ENCODE measurements at places on chromosomes 4 and X. TPM values are rescaled to one million over a fixed set of nuclear protein-coding genes. Genes with fewer than 3 reads are reported as not detected.
A peak's percentile ranks its signal among the peaks of the same experiment; 100 is the strongest.

Gene MAGEA12
- total RNA-seq, result not detected

Gene DDX53
- not detected for total RNA-seq

GRCh38 chr4:176927664-176928063 lies 134.9 kb upstream of the VEGFC start:
- no peak for DNase-seq

DNA sequence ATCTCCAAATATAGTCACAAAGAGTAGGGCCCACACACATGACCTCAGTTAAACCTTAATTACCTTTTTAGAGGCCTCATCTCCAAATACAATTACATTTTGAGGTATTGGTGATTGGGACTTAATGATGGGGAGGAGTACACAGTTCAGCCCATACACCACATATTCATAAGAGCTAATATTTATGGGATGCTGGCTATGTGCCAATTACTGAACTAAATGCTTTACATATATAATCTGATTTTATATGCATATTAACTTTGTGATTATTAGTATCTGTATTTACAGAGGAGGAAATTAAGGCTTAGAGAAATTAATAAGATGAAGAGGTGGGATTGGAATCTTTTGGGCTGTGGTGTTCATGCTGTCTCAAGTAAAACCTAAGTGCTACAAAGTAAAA lies 17.8 kb downstream of the SMARCAD1 start:
- DNase-seq, result no peak

DNA sequence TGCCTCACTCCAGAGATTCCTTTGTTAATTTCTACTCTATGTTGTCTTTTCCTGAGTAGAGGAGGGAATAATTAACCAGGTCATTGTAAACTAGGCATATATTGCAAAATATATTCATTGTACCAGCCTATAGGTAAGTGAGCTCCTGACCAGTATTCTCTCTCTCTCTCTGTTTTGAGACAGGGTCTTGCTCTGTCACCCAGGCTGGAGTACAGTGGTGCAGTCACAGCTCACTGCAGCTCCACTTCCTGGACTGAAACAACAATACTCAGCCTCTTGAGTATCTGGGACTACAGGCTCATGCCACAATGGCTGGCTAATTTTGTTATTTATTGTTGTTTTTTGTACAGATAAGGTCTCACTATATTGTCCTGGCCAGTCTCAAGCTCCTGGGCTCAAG lies 198.3 kb downstream of the ARAP2 start:
- no peak for DNase-seq

DNA sequence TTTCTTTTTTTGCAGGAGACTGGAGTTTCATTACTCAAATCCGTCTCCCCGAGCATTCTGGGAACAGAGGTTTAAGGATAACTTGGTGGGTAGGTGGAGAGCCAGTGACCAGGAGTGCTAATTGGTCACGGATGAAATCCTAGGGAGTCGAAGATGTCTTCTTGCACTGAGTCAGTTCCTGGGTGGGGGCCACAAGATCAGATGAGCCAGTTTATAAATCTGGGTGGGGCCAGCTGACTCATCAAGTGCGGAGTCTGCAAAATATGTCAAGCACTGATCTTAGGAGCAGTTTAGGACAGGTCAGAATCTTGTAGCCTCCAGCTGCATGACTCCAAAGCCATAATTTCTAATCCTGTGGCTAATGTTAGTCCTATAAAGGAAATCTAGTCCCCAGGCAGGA lies 741.3 kb downstream of the PCDH7 start:
- DNase-seq, result no peak

DNA sequence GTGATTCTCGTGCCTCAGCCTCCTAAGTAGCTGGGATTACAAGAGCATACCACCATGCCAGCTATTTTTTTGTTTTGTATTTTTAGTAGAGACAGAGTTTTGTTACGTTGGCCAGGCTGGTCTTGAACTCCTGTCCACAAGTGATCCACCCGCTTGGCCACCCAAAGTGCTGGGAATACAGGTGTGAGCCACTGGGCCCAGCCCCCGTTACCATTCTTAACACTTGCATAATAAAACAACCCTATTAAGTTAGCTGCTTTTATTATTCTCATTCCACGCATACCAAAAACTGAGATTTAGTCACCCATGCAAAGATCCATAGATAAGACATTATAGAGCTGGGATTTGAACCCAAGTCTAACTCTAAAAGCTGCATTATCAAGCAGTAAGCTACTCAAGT lies 6.0 kb upstream of the TEX13A start:
- DNase-seq, result no peak

Gene DACH2
- total RNA-seq, result 6.4 TPM

DNA sequence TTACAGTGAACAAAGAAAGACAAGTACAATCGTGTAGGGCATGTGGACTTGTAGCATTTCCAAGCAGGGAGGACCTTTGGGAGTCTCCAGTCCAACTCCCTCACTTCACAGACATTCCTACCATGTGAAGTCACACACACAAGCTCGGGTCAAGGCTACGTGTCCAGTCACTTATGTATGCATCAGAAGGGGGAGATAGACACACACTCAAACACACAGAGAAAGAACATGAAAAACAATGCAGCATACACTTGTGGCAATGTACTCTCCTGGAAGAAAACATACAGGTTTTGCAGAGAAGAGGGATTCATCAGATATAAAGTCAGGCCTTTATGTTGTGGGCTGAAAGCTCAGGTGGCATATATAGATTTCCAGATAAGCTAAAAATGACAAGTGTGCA lies 136.1 kb upstream of the MID1 start:
- DNase-seq, result no peak

Gene NEXMIF
- total RNA-seq, result 57.1 TPM

- no peak for DNase-seq
Measured at GRCh38 chr4:71545168-71545567, 206.3 kb downstream of the SLC4A4 start.

Gene AKAP17A
- 11.5 TPM for total RNA-seq

Gene RTL9
- 0.16 TPM for total RNA-seq

Gene USP11
- total RNA-seq, result 131 TPM

DNA sequence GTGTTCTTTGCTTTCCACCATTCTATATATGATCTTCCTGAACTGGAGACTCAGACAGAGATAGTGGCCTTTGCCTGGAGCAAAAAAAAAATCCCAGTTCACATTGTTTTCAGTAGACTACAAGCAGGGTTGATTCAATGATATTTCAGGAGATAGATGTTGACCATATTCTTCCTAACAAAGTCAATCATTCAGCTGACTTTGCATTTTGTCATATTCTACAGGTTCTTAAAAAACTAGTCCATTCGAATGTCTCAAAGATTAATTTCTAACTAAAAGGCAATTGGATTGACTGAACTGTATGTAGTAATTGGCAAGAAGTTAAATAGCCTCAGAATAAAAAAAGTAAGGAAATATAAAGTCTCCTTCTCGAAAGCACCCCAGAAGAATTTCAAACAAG lies 479.5 kb downstream of the NKX6-1 start:
- DNase-seq, result no peak

Gene TMPRSS11F
- total RNA-seq, result not detected

Gene KLB
- total RNA-seq, result not detected

DNA sequence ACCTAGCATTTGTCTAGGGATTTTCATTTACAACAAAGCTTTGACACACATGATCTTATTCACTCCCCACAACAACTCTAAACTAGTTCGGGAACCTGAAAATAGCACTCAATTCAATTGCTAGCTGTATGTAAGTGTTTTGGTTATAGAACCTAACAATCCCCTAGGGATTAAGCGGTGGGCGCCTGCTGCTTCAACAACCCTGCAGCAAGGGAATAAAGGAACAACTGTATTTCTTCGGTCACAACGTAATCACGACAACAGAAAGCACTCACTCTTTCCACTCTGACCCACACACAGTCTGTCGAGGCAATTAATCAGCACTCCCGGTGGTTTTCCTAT lies 674 bp upstream of the DIAPH2 start:
- DNase-seq, result no peak

Gene SOX3
- total RNA-seq, result 5.6 TPM

Gene LPAR4
- total RNA-seq, result 5.5 TPM

Gene CC2D2A
- total RNA-seq, result 19.8 TPM

Gene HMX1
- 0.16 TPM for total RNA-seq

- peak; percentile 32 for DNase-seq
Measured at GRCh38 chr4:109559983-109560686, at the start of gene MCUB. Gene MCUB, plus strand, starts transcription at chr4:109560246. Its CDS starts 92 bp downstream, at chr4:109560338.

- peak; percentile 78 for DNase-seq
Measured at GRCh38 chrX:15493118-15493962, at the start of gene PIR. Gene PIR, minus strand, starts transcription at chrX:15493333. Its CDS starts 2,076 bp downstream, at chrX:15491257.

- peak; percentile 24 for DNase-seq
Measured at GRCh38 chr4:175833574-175834311, 21.7 kb upstream of the GPM6A start.

DNA sequence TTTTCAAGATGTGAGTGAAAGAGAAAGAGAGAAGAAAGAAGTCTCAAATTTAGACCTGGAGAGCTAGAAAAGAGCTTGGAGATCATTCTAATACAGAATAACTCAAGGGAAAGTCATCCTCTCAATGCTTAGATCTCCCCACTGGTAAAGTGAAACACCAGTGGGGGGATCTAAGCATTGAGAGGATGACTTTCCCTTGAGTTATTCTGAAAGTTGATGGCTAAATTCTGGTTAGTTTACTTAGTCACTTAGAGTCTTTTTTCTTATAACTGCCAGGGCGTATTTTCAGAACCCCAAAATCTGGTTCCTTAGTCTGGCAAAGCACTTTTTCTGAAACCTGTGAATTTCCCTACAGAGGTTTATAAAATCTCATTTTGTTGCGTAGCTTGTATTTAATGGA lies 198.6 kb downstream of the ARHGAP24 start:
- DNase-seq, result no peak

Gene HERC5
- total RNA-seq, result 2.5 TPM

GRCh38 chr4:3416821-3417221 lies 24.9 kb upstream of the HGFAC start:
- no peak for DNase-seq

GRCh38 chr4:117874216-117874615 lies 160.1 kb upstream of the NDST3 start:
- no peak for DNase-seq

Gene NSG1
- total RNA-seq, result 218 TPM

GRCh38 chrX:136794080-136794479 lies 13.3 kb upstream of the ARHGEF6 start:
- no peak for DNase-seq

Gene SHISA3
- total RNA-seq, result 0.16 TPM

GRCh38 chrX:47523297-47523696 lies 37.7 kb upstream of the ARAF start:
- peak; percentile 65 for DNase-seq

DNA sequence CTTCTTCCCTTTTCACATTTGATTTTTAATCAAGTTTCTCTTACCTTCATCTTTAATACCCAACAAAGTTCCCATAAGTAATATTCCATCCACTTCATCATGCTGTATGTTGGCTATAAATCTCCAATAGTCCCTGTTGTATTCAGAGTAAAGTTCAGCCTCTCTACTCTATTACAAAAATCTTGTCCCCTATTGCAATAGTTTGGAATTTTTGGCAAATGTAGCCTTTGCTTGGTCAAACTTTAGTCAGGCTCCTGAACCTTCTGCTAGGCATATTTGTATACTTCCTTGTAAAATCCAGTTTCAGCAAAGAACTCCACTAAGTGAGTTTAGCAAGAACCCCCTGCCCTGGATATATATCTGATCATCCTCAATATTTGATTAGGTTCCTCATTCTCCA lies 54.0 kb upstream of the PACRGL start:
- DNase-seq, result no peak

GRCh38 chrX:47481160-47481559 lies 1.9 kb downstream of the ZNF41 start:
- no peak for DNase-seq

Gene CTAG1B
- not detected for total RNA-seq

Gene MAGEE2
- total RNA-seq, result 4.4 TPM

DNA sequence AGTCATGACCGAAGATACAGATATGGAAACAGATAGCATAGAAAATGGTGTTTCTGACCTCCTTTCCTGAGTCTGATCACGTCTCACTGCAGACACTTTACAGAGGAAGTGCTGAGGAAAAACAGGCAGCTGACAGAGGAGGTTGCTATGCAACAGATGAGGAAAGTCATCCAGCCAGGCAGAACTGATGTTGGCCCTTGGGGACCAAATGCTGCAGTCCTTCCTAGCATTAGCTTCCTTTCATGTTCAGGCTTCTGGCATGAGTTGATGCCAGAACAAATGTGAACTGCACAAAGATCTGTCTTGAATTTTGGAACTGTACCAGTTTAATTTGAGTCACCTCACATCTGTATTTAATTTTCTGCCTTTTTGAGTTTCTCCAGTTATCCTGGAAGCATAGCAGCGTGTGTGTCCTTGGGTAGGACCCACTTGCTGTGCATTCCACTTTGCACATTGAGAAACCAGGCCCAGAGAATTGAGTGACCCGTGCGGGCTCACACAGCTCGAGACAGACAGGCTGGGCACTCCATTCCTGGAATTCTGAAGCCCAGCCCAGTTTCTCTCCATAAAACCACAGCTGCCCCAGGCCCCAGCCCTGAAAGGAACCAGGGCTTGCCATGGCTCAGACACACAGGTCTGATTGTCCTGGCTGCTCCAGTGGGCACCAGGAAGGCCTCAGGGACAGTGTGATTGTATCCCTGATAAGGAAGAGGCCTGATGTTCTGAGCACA lies 1.4 kb upstream of the MAGED1 start:
- peak; percentile 9 for DNase-seq

DNA sequence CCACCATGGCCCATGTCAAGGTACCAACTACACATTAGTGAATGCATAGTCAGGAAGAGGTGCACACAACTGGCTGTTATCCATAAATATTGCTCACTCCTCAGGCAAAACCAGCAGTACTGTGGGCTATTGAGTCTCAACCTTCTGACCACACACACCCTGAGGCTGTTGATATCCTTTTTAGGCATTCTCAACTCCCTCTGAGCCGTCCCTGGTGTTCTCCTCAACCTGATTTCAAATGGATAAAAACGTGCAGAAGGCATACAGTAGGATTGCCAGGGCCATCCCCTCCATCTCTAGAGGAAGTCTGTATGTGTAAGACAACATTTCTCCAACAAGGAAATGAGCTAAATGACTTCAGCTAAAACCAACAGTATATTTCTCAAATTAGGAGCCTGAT lies 98.7 kb upstream of the KLHL13 start:
- DNase-seq, result no peak

GRCh38 chr4:42654631-42655268 lies 2.2 kb downstream of the ATP8A1 start:
- no peak for DNase-seq

- no peak for DNase-seq
Measured at GRCh38 chr4:161350946-161351345, 812.9 kb downstream of the FSTL5 start.

GRCh38 chrX:1813809-1814208 lies 198.9 kb downstream of the ASMT start:
- no peak for DNase-seq

GRCh38 chr4:12447451-12447850 lies 1018.8 kb upstream of the HS3ST1 start:
- DNase-seq, result no peak

DNA sequence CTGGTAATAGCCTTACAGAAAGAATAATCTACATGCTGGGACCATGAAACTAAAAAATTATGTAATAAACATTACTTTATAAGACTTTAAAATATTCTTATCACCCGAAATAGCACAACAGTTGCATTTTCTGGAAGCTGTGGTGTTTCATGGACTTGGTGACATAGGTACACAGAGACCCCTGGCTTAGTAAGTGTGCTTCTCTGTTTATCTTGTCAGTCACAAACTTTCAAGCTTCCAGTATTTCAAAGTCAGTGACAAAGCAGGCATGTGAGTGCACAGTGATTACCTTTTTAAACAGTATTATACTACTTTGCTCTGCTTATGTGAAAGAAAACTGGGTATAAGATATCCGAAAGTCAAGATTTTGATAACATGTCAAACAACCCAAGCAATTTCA lies 84.3 kb downstream of the PAPSS1 start:
- DNase-seq, result no peak

GRCh38 chr4:40909363-40909876 lies 159.7 kb downstream of the NSUN7 start:
- no peak for DNase-seq

Data from occipital lobe (tissue), 3 donors.